ENCODE measurements at places on chromosomes 13 and 19.

- DNase-seq: no peak
These were observed 69.3 kb upstream of the MYO16 start for GRCh38 chr13:108560093-108560492.

DNA sequence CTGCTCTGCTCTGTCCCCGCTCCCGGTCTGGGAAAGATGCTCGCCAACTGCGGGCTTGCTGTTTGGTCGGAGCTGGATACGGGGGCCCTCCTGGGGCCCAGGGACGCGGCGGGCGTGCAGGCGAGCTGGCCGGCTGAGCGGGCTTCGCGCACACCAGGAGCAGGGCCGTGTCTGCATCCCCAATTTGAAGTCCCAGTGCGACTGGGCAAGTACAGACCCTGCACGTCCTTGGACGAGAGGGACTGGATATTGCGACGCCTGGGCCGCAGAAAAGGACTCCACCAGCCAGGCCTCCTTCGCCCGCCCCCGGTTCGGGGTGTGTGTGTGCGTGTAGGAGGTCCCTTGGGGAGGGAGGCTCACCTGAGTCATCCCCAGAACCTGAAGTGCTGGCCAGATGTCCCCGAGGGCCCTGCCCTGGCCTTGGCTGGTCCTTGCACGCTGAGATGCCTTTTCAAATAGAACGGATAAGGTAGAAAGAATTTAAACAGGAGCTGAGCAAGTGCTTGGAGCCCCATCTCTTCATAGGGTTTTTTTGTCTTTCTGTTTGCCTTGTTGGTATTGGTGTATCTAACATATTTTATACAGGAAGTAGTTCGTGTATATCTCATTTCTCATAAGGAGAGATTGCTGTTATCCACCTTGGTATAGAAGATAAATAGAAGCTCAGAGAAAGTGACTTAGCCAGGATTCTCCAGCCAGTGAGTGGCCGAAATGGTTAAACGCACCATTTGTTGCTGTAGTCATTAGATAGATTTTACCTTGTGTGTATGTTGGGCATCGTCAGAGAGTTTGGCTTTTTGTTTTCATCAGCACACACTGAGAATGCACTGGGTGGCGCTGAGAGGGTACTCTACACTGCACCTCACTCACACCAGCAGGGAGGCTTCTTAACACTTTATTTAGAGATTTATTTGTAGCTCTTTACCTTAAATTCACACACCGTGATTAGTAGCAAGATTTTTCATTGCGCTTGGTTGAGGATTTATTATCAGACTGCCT is 1.1 kb downstream of the NAXD start:
- no peak for DNase-seq

- DNase-seq: no peak
These were observed 48.1 kb upstream of the FARP1 start for GRCh38 chr13:98094678-98095266.

DNA sequence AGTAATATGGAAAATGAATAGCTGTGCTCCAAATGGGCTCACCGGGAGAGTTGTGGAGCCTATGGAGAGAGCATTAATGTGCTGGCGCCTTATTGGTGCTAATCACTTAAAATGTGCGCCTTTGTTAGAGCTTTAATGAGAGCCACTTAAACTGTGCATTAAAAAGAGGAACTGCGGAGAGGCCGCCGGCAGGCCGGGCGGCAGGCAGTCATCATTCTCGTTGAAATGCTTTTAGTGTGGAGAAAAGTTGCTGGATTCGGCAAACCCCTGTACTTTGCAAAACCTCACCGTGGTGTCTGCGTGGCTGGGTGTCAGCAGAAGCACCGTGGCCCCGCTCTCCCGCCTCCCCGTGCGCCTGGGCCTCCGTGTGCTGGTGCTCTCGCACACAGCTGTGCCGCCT is 105.5 kb downstream of the KDM4B start:
- no peak for DNase-seq

DNA sequence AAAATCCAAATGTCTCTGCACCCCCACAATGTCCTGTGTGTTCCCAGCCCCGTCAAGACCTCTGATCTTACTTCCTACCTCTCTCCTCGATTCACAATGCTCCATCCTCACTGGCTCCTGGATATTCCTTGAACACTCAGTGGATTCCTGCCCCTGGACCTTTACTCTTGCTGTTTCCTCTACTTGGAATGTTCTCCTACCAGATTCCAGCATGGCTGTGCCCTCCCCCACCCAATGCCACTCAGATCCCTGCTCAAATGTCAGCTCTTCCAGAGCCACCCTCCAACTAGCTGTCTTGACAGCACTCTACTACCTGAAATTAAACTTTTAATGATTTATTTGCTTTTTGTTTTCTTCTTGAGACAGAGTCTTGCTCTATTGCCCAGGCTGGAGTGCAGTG is 107.4 kb downstream of the KLF5 start:
- DNase-seq: no peak
